ENCODE measurements at places on chromosomes 2 and 18.

DNA sequence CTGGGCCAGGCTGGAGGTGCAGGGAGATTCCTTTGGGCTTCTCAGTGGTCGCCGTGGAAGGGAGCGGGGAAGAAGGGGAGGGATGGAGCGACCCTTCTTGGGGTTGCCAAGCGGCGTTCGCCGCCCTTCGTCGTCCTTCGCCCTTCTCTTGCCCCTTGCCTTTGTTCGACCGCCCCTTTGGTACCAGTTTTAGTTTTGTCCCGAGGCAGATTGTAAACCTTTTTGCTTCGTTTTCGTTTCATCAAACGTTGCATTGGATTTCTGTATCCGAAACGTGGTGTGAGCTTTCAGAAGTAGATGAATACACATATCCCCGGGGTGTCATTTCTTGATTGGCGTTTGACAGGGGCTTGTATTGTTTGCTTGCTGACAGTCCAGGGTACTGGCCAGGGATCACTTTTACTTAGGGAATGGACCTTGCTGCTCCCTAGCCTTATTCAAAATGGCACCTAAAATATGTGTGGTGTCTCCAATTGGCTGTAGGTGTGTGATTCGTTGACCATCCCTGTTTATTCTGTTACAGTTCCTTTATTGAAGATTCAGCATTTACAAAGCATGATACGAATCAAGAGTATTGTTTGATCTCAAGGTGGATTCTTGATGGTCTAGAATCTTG is 788 bp downstream of the USP14 start:
- DNase-seq, result no peak

- no peak for DNase-seq
These were observed 44.4 kb upstream of the RPE start for GRCh38 chr2:209958016-209958415.

DNA sequence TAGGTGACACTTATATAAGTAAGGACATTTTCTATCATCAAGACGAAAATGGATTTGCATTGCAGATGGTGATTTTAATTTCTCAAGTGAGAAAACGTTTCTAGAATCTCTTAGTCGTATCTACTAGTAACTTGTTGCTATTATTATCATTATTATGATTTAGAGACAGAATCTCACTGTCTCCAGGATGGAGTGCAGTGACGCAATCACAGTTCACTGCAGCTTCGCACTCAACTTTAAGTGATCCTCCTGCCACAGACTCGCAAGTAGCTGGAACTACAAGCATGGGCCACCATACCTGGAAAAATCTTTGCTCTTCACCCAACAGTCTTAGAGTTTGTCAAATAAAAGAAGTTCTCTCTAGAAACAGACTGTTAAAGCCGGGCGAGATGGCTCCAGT is 37.6 kb upstream of the DDX18 start:
- DNase-seq, result no peak

DNA sequence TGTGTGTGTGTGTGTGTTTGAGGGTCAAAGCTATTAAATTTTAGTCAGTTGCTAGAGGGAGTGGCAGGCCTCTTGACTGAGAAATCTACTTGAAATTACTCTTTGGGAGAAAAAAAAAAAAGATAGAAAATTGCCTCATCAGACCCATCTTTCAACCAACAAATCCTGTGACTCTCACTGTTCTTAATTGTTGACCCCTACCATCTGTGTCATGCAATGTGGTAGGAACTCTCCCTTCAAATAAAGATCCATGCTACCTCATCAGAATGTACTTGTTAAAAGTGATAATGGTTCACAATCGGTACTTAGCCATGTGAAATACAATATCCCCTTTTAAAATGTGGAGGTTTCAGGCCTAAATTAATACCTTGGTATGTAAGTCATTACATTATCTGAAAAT is 670.8 kb upstream of the FANCL start:
- DNase-seq, result no peak

- no peak for DNase-seq
These were observed 753.0 kb downstream of the CNTNAP5 start for GRCh38 chr2:124778076-124778475.

DNA sequence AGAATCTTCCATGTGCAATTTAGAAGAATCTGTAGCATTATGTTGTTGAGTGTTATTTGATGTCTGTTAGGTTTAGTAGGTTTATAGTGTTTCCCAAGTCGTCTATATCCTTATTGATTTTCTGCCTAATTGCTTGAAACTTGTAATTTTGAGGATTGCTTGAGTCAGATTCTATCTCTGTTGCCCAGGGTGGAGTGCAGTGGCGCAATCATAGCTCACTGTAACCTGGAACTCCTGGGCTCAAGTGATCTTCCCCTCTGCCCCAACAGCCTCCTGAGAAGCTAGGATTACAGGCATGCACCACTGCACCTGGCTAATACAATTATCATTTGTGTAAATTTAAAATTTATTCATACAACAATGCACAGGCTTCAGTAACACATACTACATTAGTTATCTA is 3.1 kb upstream of the TCF23 start:
- DNase-seq, result no peak

- no peak for DNase-seq
These were observed 59.9 kb upstream of the TMEM87B start for GRCh38 chr2:111995148-111995547.

DNA sequence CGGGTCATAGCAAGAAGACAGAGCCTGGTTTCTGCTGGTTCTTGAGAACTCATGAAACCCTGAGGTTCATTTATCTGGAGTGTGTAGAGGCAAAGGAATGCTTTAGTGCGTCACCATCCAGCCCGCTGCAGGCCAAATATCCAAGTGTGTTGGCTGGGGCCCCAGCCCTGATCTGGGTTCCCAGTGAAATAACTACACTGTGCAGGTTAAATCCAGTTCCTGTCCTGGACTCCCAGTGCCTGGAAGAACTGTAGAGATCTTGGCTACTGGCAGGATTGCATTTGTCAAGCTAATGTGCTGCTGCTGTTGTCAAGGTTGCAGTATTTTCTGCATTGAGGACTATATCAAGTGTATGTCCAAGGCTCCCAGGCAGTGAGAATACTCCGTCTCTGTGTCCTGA is 89.9 kb downstream of the MAPK4 start:
- DNase-seq, result no peak

DNA sequence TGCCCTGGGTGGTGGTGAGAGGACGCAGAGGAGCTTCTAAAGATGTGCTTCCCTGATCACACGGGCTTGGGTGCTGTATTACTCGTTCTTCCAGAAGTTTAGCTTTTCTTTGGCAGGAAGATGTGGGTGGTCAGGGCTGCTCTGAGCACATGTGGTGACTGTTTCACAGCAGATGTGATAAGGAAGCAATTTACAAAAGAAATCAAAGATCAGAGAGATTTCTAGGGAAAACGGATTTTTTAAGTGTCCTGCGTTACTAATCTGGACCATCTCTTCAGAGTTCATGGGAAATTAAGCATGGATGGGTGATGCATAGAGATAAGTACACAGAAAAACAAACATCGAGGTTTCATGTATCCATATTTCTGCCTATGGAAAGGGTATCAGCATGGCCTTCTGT is 99.4 kb downstream of the WDSUB1 start:
- no peak for DNase-seq

- no peak for DNase-seq
These were observed 80.1 kb downstream of the FHOD3 start for GRCh38 chr18:36377626-36378025.

GRCh38 chr18:37578182-37578678 is 12.6 kb upstream of the CELF4 start:
- no peak for DNase-seq

GRCh38 chr18:49141491-49141890 is 190.7 kb upstream of the SMAD7 start:
- no peak for DNase-seq

- no peak for DNase-seq
These were observed 39.1 kb downstream of the SH3RF3 start for GRCh38 chr2:109168086-109168485.

- no peak for DNase-seq
These were observed 59.9 kb downstream of the RNF152 start for GRCh38 chr18:61832858-61833257.

GRCh38 chr18:42274488-42275137 is 319.6 kb downstream of the PIK3C3 start:
- no peak for DNase-seq

DNA sequence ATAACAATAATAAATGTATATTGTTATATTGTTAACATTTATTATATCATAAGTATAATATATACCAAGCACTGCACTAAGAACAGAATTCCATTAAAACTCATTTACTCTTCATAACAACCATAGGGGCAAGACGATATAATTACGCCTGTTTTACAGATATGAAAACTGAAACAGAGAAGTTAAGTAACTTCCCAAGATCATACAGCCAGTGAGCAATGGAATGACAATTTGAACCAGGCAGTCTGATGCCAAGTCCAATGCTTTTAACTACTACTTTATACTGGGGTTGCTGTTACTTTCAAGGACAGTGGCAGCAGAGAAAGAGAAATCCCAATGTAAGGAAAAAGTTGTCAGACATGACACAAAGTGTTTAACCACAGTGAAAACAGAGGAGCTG is 338.8 kb upstream of the ID2 start:
- no peak for DNase-seq

DNA sequence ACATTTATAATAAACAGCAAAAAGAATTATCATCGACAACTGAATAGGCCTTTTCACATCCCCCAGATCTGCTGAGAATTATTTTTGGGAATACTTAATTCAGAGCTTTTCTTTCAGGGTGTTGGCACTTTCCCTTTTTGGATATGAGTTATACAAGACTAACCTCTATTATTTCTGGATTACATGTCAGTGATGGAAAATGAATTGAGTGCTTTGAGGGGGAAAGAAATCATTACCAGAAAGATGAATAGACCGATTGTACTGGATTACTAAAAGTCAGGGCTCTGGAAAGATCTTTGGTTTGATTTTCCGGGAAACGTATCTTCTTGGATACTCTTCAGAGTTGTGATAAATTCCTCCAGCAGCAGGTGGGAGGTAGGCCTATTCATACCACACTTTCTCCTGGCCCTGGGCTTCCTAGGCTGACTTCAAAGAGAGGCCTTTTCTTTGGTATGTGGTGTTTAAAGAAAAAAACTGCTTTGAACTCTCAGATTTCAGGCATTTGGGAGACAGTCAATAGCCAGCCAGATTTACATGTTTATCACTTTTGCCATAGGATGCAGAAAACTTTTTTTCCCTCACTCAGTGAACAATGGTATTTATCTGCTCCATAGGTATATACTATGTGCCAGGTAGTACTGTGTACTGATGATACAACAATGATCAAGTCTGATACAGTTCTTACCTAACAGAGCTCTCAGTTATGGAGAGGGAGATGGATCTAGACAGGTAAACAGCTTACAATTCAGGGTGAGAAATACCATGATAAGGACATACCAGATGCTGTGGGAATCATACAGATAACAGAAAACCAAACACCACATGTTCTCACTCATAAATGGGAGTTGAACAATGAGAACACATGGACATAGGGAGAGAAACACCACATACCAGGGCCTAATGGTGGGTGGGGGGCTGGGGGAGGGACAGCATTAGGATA is 63.3 kb upstream of the ACTR3 start:
- no peak for DNase-seq

DNA sequence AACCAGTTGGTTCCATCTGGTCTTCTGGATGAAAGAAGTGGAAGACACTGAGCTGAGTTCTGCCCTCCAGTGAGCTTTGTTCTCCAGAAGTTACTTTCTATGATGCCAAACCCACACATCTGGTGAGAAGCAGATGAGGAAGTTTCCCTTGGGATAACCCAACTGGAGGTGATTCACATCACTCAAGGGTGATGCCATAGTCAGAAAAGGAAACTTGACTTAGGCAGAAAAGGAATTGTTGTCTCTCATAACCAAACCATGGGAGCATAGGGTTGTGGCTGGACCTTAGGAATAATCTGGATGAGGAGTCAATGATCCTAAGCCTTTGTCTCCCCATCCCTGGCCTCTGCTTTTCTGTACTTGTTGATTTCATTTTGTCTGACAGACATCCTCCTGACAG is 43.7 kb downstream of the CDC42EP3 start:
- DNase-seq, result no peak

DNA sequence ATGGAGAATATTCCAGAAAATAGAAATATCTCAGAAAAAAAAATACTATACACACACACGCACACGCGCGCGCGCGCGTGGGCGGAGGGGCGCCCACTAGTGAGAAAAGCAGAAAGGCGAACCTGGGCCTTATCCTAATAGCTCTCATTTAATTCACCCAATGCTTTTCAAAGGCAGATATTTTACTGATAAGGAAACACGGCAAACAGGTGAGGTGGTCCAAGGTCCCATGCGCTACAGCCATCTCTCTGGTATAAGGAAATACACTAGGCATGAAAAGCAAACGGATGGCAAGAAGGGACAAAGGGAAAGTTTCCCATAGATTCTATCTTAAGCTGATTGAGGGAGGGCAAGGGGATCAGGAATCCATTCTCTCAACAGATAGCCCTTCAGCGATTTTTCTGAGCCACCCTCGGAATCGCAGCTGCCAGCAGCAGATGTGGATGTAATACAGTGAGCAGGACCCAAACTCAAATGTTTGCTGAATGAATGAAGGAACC is 136.7 kb downstream of the TMEM247 start:
- peak; percentile 19 for DNase-seq

- DNase-seq, result peak; percentile 47
These were observed 56.5 kb upstream of the CREB1 start for GRCh38 chr2:207473049-207473930.

GRCh38 chr2:135132314-135132713 is 80.2 kb downstream of the RAB3GAP1 start:
- no peak for DNase-seq

GRCh38 chr2:27622921-27623384 is 5.9 kb downstream of the CCDC121 start:
- no peak for DNase-seq

DNA sequence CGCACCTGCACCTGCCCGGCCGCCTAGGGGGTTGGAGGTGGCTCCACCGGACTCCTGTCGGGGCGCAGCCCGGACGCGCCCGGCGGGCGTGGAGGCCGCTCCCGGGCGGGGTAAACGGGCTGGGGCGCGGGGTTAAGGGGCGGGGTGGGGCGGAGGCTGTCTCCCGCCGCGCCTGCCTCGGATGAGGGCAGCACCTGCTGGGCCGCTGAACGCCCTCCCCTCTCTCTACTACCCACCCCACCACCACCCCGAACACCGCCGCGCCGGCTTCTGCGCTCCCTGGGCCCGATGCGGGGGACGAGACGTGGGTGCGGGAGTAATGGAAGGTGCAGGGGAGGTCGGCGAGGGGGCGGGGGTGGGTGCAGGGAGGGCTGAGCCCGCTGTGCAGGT is 224.8 kb upstream of the ID2 start:
- no peak for DNase-seq

Data from renal cortex interstitium (tissue), 15 donors.